ENCODE measurements at places on chromosomes 5 and 9. TPM values are rescaled to one million over a fixed set of nuclear protein-coding genes. Genes with fewer than 3 reads are reported as not detected.

DNA sequence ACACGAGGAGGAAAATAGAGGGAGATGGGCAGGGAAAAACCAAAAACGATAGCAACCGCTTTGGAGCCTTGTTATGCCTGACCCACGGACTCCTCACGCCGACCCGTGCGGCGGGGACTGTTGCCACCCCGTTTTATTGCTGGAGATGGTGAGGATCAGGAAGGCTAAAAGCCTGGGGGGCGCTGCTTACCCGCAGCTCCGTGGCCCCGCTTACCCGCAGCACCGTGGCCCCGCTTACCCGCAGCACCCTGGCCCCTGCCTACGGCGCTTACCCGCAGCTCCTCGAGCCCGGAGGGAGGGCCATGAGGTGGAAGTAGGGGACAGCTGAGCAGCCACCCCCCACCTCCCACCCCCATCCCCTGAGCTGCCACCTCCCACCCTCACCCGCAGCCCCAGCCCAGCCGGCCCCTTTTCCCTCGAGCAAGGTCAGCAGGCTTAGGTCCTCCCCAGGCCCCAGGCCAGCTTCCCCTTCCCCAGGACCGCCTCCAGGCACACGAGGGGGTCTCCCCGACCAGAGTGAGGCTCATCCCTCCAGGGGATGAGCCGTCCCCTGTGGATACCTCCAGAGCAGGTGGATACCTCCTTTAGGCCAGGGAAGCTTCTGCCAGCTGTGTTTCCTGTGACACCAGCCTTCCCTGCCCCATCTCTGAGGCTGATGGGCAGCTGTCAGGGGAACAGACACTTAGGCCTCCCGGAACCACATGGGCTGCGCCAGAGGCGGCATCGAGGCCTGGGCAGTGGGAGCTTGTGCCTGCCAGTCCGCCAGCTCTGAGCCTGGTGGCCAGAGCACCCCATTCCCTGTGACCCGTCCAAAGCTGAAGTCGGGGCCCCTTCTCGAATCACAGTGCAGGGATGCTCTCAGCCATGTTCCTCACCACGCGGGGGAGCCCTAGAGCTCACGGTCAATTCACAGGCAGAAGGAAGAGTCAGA lies 92.3 kb downstream of the LMX1B start:
- DNase-seq, result peak; percentile 84

DNA sequence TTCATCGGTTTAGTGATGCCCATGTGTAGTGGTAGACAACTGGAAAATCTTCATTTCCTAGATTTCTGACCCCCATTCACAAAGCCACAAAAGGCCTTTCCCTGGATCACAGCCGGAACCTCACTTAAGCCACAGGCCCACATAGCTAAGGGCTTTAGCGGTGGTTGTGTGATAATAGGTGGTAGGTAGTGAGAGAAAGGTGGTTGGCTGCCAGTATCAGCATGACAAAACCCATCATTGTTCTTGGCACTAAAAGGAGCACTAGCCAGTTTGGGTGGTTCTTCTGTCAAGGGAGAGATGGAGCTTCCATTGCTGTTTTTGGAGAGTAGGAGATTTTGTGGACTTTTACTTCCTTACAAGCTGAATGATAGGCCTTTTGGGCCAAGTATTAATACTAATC lies 9.7 kb upstream of the SLC36A2 start:
- DNase-seq, result no peak

The SPINK4 gene
- not detected for total RNA-seq

The ALDOB gene
- total RNA-seq, result not detected

The SOX30 gene
- total RNA-seq, result not detected

GRCh38 chr5:32202394-32202793 lies 28.3 kb upstream of the GOLPH3 start:
- no peak for DNase-seq

The DMRT3 gene
- not detected for total RNA-seq

GRCh38 chr9:93154293-93154903 lies 20.3 kb upstream of the NINJ1 start:
- DNase-seq, result no peak

DNA sequence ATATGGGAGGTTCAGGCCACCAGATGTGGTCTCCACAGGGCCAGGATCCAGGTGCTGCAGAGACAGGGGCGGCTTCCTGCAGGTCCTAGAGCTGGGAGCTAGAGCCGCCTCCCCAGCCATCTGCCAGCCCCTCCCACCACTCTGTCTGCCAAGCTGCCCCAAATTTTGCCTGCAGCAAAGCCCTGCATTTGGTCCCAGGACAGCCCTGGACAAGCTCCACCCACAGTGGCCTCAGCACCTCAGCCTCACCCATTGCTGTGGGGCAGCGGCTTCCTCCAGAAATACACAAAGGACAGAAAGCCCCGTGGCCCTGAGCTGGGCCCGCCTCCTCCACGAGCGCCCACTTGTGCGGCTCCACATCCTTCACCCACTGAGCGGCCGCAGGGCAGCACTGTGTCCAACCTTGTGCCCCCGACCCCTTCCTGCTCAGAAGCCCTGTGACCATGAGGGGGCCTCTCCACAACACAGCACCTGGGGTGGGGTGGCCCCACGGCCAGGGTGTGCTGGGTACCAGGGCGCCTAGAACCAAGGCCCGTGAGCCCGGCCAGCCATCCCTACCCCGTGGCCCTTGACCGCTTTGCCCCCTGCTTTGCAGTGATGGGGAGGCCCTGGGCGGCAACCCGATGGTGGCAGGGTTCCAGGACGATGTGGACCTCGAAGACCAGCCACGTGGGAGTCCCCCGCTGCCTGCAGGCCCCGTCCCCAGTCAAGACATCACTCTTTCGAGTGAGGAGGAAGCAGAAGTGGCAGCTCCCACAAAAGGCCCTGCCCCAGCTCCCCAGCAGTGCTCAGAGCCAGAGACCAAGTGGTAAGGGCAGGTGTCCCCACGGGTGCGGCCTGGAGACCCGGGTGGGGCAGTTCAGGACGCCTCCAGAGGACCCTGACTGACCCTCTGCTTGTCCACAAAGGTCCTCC lies 3.7 kb upstream of the AJM1 start:
- no peak for DNase-seq

The SEMA6A gene
- total RNA-seq, result not detected
